ENCODE measurements at places on chromosomes 12 and 14.
A peak's percentile ranks its signal among the peaks of the same experiment; 100 is the strongest.

GRCh38 chr12:12973019-12973418 is 21.0 kb upstream of the GPRC5D start:
- no peak for DNase-seq

DNA sequence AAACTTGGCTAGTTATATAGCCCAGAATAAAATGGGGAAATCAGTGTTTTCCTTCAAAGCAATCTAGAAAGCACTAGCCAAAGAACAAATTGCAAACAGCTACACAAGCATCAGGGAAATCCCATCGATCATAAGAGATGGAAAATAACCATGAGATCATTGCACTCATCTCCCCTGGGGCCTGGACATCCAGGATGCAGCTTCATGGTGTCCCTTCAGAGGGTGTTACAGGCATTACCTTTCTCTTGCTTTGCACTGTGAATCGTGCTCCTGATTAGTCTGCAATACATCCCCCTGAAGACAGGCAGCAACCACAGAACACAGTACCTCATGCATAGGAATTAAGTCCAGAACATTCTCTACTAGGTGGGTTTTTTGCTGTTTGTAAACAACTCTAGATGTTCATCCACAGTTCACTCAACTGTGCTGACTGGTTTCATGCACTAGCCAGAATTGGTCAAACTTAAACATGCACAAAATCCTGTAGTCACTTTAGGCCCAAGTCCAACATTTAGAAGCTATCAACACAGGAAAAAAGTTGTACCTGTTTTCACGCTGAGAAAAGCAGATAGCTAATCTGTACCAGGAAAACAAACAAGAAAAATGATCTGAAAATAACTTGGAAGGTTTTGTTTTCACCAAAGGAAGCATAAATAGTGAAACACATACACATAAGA is 120.1 kb downstream of the ZFP36L1 start:
- DNase-seq, result no peak

DNA sequence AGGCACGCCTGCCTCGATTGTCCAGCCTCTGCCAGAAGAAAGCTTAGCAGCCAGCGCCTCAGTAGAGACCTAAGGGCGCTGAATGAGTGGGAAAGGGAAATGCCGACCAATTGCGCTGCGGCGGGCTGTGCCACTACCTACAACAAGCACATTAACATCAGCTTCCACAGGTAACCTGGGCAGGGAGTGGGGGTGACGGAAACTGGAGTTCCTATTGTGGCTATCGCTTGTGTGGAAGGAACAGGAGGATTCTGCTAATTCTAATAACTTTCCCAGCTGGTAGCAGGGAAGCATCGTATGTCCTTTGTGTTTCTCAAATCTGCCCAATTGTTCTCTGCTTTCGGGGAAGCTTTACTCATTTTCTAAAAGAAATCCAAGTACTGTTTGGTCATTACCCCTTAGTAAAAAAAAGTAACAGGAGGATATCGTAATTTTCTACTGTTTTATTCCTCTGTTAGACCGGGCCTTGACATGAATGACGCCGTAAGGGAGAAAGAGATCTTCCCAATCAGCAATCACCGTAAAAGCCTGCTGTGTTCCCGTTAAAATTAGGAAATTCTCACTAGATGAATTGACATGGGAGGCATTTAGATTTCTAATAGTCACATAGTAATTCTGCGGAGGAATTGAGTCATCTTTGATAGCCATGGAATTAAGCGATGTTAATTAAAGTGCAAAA is 449 bp downstream of the THAP2 start:
- DNase-seq, result no peak

GRCh38 chr12:21169878-21170472 is 39.0 kb downstream of the SLCO1B1 start:
- DNase-seq, result peak; percentile 31

DNA sequence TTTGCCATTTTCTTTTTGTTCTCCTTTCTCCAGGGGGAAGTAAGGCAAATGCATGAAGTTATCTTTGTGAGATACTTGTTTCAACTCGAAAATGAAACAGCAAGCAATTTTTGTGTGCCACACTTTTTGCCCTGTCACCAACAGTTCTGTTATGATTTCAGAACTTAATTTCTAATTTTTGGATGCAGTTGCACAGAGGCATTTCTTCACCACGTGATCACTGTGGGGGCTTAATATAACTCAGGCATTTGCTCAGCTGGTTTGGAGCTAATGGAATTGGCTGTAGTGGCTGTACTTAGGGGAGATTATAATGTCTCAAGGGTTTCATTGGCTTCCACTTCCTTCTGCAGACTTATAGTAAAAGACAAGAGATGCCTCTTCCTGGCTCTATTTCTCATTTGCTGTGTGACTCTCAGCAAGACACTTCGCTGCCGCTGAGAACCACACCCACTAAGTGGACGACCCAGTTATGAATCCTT is 452.4 kb downstream of the RAD51B start:
- no peak for DNase-seq

DNA sequence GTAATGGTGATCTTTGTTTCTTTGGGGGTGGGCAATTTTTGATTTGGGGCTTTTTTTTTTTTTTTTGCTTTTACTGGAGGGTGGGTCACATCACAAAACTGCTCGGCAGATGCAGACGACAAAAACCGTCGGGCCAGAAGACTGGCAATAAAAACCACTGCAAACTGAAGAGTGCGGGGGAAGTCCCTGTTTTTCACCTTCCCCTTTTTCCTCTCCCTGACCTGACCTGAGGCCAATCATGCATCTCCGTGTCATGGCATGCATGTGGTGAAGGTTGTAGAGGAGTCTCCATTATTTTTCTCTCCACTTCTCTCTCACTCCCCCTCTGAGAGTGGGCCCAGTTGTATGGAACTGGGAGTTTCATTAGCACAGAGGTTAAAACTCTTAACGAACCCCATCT is 57.5 kb downstream of the AP5M1 start:
- no peak for DNase-seq

DNA sequence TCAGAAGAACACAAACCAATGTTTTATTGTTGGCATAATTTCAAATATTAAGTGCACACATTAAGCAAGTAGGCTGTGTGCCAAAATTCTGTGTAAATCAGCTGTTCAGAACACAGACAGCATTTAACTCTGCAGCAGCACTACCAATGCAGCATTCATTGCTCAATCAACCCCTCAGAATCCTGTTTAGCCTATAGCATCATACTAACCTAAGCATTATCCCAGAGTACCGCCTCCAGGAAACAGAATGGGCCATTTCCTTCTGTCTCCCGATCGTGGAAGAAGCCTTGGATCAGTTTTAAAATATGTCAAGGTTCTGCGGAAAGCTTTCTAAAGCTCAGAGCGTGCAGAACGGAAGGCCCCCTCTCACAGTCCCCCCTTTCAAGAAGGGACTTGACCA is 3.3 kb downstream of the IL26 start:
- DNase-seq, result no peak

DNA sequence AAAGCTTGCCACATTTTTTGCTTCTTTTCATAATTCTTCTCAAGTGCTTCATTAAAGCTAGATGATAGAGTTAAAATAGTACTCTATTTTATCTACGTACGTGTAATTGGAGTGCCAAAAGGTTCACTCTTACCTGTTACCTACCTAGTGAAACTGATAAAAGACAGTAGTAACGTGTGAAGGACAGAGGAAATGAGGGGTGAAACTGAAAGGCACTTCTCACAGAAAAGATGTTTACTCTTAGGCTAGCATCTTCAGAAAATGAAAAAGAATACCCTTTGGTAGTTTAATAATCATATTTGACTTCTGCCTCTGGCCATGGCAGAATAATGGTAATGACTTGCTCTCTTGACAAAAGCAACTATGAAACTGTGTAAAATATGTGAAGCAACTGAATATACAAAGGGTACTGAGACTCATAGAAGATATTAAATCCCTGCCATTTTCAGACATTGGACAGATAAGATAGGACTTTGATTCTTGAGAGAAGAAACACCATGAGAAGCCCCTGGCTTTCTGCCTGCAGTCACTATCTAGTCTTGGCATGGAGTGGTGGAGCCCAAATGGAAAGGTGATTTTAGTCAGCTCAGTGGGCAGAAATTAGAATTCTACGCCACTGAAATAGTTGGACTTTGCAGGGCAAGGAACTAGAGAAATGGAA is 6.3 kb upstream of the EVL start:
- no peak for DNase-seq

GRCh38 chr14:38723959-38724358 is 379.1 kb downstream of the SEC23A start:
- no peak for DNase-seq

GRCh38 chr14:55180434-55180833 is 11.0 kb downstream of the DLGAP5 start:
- no peak for DNase-seq

GRCh38 chr14:88078525-88078924 is 73.6 kb downstream of the GPR65 start:
- no peak for DNase-seq

DNA sequence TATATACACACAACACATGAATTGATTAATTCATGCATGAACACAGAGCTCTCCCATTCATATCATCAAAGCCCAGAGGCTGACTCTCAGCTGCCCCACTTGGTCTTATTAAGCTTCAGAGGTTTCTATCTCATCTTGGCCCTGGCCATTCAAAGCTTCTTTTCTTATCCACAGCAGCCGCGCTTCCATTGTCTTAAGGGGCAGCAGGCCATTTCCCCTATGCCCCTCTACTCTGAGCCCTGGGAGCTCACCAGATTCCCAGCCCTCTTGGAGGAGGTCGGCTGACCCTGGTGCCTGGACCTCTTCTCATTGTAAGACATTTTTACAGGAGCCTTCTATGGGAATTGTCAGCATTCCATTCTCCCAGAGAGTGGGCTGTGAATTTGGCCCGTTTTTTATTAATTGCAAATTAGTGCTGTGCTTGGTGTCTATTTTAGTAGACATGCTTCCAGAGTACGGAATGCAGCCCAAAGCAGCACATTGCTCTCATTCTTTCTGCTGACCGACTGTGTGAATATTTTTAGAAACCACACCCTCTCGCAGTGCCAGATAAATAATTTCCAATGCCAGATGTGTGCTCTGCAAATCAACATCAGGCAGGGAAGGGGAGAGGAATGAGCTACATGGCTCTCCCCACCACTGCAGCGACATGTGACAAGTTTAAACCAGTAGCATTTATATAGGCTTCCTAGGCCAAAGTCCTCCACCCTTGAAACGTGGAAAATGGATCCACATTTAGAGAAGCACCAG is 58.5 kb downstream of the NUAK1 start:
- no peak for DNase-seq

GRCh38 chr14:20711685-20712084 is 23.1 kb downstream of the ANG start:
- no peak for DNase-seq

- DNase-seq, result no peak
Measured at GRCh38 chr12:92765871-92766270, 63.1 kb downstream of the PLEKHG7 start.

GRCh38 chr14:67710209-67710608 is 8.5 kb downstream of the RDH12 start:
- DNase-seq, result no peak

DNA sequence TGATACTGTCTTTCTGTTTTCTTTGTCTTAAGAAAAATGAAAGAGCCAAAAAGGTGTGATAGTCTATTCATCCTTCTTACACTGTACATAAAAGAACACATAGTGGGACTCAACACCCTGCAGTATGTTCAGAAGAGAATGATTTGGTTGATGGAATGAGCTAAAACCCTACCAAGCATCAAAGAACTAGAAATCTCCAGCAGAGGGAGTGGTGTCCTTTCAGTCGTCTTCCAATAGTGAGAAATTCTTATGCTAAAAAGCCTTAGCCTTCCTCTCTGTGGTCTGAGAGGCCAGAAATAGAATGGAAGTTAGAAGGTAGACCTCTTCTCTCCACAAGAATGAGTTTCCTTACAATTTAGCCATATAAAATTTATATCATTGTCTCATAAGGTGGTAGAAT is 393.4 kb upstream of the SEL1L start:
- DNase-seq, result no peak

- DNase-seq, result no peak
Measured at GRCh38 chr12:72162875-72163274, 109.3 kb upstream of the TRHDE start.

- no peak for DNase-seq
Measured at GRCh38 chr12:129903092-129903945, 506 bp downstream of the TMEM132D start.

DNA sequence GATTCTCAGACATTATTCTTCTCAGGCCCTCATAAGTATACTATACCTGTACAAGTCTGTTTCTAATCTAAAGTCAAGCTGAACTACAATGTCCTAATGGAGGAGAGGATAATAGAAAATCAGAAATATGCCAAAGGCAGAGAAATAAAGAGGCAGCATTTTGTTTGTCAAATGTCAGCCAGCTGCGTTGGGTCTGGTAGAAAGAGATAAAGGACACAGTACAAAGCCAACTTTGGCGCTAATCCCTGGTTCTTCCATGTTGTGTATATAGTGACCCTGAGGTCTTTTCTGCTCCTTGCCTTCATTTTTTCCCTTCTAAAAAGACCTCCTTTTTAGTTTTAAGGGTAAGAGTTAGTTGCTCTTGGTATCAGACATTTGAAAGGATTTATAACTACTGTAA is 103.1 kb downstream of the PRICKLE1 start:
- DNase-seq, result no peak

DNA sequence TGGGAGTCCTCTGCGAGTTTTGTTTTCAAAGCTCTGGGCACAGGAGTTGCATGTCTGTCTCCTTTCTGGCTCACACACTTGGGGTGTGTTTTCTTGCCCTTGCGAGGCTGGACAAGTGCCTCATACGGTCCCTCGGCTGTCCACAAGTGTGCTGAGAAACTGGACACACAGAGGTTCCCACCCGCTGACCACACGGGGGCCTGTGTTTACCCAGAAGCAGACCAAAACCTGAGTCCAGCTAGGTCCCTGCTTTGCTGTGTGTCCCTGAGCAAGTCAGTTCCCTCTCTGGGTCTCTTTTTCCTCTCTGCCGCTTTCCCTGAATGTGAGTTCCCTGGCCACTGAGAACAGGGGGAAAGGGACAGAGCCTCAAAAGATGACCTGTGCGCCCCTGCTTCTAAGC is 678 bp upstream of the OAS2 start:
- no peak for DNase-seq

- DNase-seq, result no peak
Measured at GRCh38 chr14:92585981-92586937, 72.7 kb downstream of the RIN3 start.

DNA sequence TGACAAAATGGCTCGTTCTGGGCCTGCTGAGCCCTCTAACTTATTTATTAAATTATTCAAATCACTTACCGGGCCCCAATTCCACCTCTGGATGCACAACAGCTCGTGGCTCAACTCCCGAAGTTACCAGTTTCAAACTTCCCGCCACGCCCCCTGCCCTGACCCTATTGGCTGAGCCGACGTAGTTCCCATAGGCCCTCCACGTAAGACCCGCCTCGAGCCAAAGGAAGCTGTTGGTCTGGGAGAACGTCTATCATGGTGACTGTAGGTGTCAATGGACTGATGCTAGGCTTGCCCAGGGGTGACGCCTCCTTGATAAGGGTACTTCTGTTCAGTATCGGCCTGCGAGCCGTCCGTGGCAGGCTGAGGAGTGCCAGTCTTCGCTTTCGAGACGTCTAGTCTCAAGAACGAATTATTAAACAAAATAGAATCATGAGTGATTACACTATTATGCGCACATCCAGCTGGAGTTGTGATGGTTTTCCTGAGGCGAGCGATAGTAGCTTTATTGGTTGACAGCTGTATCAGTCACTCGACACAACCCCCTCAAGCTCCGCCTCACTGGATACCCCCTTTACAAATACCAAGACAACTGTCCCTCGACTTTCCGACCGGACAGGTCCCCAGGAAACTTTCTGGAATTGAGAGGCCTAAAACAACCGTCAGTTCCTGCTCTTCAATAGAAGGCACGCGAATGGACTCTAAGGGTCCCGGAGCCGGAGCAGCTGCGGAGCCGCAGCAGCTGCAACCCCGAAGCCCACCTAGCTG is at the start of gene CDCA3:
CDCA3 (minus strand) TSS at position 134 of the 768 bp plus-strand sequence. CDS start 334 bp downstream, outside the sequence.
- peak; percentile 97 for DNase-seq

- no peak for DNase-seq
Measured at GRCh38 chr12:53550595-53550994, 43.3 kb upstream of the NPFF start.

- no peak for DNase-seq
Measured at GRCh38 chr12:12376646-12377448, 20.0 kb downstream of the BORCS5 start.

Data from stimulated activated naive CD8-positive, alpha-beta T cell treated with anti-CD3 and anti-CD28 coated beads, Interleukin-15, Interleukin-2, amounts not matched to agents 100 U/mL and 50 U/mL, for 24 hours (primary cell).